ENCODE measurements at places on chromosomes 11 and 22.

GRCh38 chr11:134063124-134063495 lies 5.8 kb upstream of the JAM3 start:
- no peak for DNase-seq

GRCh38 chr11:72257570-72257969 lies 13.6 kb upstream of the PHOX2A start:
- DNase-seq, result no peak

GRCh38 chr11:94639901-94640721 lies 72.9 kb downstream of the PIWIL4 start:
- no peak for DNase-seq

- DNase-seq, result no peak
Observed at GRCh38 chr11:122709039-122709760, 53.7 kb downstream of the UBASH3B start.

GRCh38 chr22:34877506-34877905 lies 188.5 kb upstream of the ISX start:
- no peak for DNase-seq

DNA sequence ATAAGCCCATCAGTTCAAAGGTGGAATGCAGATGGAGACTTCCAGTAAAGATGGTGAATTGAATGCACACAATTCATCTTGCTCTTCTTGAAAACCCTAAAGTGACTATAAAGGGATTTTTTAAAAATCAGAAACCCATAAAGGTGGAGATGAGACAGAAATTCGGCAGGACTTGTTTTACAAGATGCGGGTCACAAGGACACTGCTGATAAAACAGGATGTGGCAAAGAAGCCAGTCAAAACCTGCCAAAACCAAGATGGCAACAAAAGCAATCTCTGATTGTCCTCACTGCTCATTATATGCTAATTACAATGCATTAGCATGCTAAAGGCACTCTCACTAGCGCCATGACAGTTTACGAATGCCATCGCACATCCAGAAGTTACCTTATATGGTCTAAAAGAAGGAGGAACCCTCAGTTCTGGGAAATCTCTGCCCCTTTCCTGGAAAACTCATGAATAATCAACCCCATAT lies 137.1 kb downstream of the NECTIN1 start:
- DNase-seq, result no peak

GRCh38 chr11:107301878-107302277 lies 155.7 kb downstream of the CWF19L2 start:
- DNase-seq, result no peak
